Fibroblast of skin of scalp (primary cell): ENCODE measurements at places on chromosomes 6 and 20.

- DNase-seq, result peak; percentile 94
These were observed 139.0 kb downstream of the PXDC1 start for GRCh38 chr6:3612341-3613041.

DNA sequence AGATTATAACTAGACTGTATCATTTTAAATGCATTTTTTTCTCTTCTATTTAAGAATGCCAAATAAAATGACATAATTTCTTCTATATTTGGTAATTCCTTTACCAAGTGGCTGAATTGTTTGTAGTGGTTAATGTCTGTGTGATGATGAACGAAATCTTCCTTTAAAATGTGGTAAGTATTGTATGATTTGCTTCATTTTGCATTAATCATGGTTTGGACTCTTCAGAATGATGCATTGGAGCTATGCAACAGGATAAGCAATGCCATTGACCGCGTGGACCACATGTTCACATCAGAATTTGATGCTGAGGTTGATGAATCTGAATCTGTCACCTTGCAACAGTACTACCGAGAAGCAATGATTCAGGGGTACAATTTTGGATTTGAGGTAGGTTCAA, 99.6 kb downstream of the MAP3K4 start:
- DNase-seq, result peak; percentile 29

- peak; percentile 73 for DNase-seq
These were observed 1.5 kb downstream of the ZNFX1 start for GRCh38 chr20:49276161-49276960.

DNA sequence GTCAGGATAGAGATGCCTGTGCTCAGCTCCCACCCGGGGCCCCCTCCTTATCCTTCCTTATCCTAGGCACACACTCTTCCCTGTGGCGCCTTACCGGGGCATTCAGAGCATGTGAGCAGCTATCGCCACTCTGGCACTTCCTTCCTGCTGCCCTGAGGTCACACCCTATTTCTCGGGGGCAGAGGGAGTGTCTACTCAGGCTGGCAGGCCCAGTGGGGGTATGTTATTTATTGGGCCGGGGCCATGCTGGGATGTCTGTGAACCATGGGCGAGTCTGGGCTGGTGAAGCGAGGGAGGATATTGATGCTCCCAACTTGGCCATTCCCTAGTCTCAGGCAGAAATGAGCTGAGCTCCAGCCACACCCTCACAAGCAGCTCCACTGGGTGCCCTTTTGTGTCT, 3.9 kb upstream of the LY6G6D start:
- DNase-seq, result no peak

DNA sequence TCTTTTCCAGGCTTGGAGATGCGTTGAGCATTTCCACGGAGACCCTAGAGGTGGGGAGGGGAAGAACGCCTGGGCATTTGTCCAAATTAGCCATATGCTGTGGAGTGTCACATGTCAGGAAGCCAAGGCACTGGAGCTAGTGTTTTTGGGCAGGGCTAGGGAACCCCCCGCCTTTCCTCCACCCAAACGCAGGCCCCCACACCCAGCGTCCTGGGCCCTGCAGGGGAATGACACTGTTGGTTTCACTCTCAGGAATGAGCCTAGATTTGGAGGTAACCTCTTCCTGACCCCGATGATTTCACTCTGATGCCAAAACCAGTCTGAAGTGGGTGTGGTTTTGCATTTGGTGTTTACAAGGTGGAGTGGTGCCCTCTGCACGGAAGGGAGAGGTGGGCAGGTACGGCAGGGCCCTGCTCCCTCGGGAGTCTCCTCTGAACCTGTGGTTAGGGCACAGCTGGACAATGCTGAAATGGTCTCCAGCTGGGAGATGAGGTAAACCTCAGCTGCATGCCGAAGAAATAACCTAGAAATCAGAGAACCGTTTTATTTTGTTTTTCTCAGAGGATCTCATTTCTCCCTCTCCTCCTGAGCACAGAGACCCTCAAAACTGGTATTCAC, 29.5 kb downstream of the MTHFD1L start:
- peak; percentile 65 for DNase-seq
